ENCODE measurements at places on chromosomes 5 and 9.

GRCh38 chr5:6673963-6674362, 39.3 kb upstream of the TENT4A start:
- no peak for DNase-seq

DNA sequence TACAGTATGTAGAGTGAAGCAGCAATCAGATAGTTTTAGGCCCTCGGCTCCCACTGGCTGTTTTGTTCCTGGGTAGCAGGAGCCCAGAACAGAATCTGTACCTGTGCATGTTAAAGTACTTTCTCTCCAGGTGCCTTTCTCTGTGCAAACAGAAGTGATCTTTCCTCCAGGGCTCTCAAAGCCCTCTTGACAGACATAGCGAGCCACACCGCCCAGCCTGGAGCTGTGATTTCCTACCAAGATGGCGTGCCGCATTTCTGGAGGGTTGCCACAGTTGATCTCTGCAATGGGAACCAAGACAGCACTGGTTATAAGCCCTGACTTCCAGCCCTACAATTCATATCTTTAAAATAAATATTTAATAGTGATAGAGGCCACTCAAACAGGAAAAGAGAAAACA, 50.9 kb downstream of the SUSD1 start:
- no peak for DNase-seq

DNA sequence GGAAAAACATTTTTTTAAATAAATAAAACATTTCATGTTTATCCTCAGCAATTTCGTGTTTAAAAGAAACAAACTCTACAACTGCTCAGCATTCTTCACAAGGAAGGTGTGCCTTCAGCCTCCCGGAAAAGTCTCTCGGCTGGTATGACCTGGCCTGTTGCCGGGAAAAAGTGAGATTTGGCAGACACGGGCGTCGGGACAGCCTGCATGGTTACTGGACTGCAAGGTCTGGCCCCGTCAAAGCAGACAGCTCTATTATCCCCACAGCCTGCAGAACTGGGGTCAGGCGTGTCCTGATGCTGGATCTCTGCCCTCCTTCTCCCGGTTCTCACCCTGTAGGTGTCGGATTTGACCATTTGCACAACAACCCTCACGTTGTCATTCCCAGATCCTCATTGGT, 120.3 kb upstream of the SPATA31C2 start:
- no peak for DNase-seq

DNA sequence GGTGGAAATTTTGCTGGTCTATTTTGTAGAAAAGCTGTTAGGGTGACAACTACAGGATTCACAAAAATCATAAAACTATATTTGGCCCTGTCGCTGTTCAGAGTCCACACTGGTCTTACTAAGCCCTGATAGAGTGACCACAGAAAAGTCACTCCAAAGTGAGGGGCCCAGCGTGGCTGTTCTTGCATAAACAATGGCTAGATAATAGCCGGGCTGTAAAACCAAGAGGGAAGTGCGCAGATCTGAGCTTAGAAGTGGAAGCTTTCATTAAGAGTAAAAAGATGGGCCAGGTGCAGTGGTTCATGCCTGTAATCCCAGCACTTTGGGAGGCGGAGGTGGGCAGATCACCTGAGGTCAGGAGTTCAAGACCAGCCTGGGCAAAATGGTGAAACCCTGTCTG, 15.5 kb upstream of the CTSL start:
- no peak for DNase-seq

DNA sequence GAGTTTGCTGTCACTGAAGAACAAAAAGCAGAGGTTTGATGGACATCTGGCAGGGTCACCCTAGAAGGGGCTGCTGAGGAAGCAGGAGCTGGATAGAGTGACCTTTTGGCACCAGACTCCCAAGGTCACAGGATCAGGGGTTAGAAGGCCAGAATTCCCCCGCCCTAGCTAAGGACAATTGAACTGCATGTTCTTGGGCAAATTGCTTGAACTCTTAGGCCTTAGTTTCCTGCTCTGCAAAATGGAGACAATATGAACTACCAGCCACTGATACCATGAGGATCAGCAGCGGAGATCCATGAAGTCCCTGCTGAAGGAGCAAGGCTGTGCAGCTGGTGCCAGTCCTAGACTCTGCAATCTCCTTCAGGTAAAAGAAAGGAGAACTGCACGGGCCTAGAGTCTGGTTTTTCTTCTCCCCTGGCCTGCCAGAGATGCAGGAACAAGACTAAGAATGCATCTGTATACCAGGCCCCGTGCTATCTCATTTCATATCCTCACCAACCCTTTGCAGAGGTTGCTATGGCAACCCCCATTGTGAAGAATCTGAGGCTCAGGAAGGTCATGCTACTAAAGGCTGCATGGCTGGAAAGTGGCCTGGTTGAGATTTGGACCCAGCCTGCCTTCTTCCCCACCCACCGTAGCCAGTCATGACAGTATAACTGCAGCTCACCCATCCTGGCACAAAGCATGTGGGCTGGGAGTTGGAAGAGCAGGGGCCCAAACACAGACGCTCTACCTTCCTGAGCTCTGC, 33.7 kb downstream of the CAMK2A start:
- no peak for DNase-seq

GRCh38 chr9:123232332-123232731, 36.1 kb downstream of the STRBP start:
- DNase-seq, result no peak

DNA sequence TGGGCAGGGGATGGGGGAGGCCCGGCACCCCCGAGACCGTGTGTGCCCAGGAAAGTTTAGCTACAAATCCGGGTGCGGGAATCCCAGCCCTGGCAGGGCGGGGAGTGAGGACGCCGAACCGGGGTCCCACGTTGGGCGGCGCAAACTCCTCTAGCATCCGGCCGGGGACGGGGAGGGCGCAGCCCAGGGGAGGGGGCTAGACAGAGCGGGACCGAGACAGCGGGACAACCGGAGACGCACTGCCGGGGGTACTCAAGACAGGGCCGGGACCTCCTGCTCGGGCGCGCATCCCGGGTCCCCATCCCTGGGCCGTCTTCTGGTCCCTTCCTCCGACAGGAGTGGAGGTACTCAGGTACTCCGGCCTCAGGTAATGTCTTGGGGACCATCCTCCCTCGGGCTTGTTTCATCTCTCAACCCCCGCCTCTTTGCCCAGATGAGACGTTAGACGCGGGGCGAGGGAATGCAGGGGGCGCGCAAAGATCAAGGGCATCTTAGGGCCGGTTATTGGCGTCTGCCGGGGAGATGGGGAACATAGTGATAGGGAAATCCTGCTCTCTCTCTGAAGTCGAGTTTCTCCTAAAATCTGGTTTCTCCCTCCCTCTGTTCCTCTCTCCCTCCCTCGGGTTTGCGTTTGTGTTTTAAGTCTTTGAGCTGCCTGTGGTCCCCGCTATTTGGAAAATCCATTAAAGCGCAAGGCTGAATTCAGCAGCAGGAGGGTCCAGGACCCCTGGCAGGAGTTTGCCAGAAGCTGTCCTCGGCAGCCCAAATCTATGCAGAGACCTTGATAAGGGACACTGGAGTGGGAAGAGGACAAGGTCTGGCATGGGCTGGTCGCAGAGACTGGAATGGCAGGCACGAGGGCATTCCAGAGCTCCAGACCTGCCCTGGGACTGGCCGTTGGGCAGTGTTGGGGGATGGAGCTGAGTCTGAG, 815 bp downstream of the PDZD2 start:
- peak; percentile 30 for DNase-seq

DNA sequence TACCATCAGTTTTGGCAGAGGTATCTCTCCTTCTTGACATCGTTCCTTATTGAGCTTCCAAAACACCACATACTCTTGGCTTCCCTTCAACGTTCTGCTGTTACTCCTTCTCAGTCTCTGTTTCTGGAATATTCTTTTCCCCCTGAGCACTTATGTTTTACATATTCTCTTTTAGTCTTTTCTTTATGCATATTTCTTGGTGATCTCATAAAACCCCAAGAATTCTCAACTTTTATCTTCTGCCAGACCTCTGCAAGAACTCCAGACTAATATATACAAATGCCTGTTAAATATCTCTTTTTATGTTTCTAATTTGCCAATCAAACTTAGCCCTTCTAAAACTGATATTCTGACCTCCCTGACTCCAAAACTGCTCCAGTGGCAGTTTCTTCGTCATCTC, 453.4 kb upstream of the CTNND2 start:
- no peak for DNase-seq

GRCh38 chr5:131459216-131459615, 175.8 kb downstream of the RAPGEF6 start:
- DNase-seq, result no peak

GRCh38 chr9:135345775-135346433, 133.7 kb upstream of the PPP1R26 start:
- DNase-seq, result no peak

DNA sequence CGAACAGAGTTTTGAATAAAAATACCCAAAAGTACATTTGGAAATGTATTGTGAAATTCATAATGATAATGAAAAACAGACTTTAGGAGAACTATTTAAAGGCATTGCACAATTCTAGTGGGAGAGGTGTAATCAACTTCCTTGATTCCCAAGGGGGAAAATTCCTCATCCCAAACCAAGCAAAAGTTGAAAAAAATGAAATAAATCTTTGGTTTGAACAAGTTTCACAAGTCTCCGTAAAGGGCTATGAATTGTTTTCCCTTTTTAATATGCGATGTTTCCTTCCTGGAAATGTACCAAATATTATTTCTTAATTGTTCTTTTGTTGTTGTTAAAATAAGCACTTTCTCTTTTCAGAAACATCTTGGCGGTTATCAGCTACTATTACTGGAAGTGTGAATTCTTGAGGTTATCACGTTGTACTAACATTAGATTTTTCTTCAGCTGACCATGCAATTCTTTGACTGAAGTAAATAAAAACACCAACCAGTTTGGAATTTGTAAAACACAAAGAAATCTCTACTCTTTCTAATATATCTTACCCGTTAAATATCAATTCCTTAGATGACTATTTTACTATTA, 59.3 kb downstream of the SVEP1 start:
- no peak for DNase-seq

DNA sequence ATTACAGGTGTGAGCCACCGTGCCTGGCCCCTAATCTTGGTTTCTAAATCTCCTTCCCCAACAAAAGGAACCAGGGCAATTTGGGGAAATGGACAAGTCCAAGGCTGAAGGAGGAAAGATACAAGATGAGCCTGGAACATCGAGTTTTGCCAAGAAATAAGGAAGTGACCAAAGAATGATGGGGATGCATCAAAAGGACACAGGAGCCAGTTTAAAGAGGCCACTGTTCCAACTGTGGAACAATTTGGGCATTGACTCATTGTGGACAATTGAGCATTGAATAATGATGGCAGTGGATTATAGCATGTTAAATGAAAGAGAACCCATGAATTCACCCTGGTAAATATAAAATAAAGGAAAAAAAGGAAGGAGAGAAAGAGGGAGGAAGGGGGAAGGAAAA, 47.5 kb downstream of the DUSP1 start:
- no peak for DNase-seq

DNA sequence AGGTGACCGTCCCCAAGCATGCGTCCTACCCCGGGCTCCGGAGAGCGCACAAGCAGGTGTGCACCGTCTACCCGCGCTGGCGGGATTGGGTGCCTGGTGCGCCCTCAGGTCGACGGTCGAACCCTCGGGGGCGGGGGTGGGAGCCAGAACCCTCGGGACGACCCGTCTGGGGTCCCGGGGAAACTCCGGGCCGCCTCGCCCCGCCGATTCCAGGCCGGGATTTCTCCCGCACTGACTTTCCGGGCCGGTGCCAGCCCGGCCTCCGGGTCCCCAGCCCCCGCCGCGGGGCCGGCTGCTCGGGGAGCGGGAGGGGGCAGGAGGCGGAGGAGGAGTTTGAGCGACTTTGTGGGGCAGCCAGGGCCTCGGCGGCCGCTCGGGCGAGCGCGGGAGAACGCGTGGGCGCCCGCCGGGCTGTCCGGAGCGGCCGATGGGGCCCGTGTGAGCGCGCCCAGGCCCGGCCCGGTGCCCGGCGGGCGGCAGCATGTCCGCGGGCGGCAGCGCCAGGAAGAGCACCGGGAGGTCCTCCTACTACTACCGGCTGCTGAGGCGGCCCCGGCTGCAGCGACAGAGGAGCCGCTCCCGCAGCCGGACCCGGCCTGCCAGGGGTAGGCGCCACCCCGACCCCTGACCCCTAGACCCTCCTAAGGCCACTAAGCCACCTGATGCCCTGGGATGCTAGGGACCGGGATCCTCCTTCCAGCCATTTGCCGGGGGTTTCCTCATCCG, at the start of gene DAB2IP:
DAB2IP (plus strand) TSS at position 340 of the 726 bp plus-strand sequence; CDS start at position 482, 142 bp downstream.
- peak; percentile 87 for DNase-seq

DNA sequence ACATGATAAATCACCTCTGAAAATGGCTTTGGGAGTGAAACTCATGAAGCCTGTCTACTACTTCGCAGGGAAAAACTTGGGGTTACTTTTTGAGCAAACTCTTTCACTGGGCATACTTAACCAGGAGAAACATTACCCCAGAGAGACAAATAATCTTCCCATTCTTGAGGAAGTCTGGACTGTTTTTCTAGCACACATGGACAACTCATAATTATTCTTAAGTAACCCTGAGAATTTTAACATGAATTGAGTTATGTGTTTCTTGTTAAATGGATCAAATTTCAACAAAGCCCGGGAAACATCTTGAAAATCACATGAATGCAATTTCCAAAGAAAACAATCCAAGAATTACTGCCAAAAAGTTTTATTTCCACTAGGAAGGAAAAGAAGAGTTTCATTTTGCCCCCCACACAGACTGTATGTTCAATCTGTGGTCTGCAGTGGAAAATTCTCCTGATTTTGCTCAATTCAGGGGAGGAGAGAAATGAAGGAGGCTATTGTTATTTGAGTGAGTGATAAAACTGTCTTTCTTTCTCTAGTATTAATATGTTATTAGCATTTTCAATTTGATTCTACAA, 564.8 kb upstream of the CLINT1 start:
- no peak for DNase-seq

DNA sequence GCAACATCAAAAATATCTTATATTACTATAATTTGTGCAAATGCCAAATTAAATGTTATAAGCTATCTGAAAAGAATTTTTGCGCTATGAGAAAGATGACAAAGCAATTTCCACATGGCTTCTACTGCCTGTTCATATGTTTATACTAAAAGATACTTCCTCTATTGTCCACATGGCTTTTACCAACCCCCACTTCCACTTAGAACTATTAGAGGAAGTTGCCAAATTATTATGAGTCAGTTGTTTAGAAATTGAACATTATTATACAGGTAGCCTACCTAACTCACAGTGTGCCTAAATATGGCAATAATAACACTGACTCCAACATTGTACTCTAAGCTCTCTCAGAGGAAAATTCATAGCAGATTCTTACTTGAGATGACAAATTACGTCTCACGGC, 37.6 kb upstream of the SLC27A6 start:
- DNase-seq, result no peak

GRCh38 chr5:32096891-32097595, 77.1 kb downstream of the GOLPH3 start:
- DNase-seq, result no peak

GRCh38 chr5:124773315-124774311, 27.2 kb upstream of the ZNF608 start:
- no peak for DNase-seq

- DNase-seq, result no peak
Observed at GRCh38 chr5:134380346-134380745, 9.0 kb downstream of the UBE2B start.
